Activated CD8-positive, alpha-beta memory T cell treated with anti-CD3 and anti-CD28 coated beads for 4 hours (primary cell): ENCODE measurements at places on chromosomes 4 and X.

DNA sequence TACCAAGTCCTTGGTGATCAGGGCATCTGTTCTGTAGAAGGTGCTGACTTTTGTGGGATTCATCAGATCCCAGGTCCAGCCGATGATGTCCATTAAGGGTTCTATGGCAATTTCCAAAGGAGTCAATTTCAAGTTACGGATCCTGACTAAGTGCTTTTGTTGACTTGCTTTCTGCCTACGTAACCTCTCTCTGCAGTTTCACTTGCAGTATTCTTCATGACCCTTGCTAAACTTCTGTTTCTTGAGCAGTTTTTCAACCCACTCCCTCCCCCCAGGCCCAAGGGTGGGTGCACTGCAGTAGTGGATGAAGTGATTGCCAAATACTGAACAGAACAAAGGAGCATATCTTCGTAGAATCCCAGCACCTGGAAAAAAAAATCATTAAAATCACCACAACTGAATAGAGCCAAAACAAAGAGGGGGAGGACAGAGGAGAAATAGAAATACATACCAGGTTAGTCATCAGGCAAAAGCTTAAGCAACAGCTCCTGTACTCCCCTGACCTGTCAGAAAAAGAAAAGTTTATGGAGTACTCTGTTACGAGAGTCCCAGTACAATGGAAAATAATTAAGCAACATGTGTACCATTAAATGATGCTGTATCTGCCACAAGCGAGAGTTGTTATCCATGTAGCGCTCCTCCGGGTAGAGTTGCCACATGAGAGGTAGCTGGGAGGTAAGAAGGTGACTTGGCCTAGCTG, 5.8 kb downstream of the CMC4 start:
- no peak for DNase-seq

GRCh38 chr4:169582706-169583105, 29.7 kb downstream of the NEK1 start:
- no peak for DNase-seq

GRCh38 chr4:99943904-99944437, 2.4 kb downstream of the DNAJB14 start:
- no peak for DNase-seq

- DNase-seq: no peak
Observed at GRCh38 chrX:154779261-154779660, 16.6 kb downstream of the DKC1 start.
